Neural crest cell (in vitro differentiated cells): ENCODE measurements at places on chromosomes 6 and 20.
A peak's percentile ranks its signal among the peaks of the same experiment; 100 is the strongest.

GRCh38 chr6:11067348-11067747 lies 23.2 kb upstream of the ELOVL2 start:
- no peak for DNase-seq

- no peak for DNase-seq
These were observed 121.6 kb downstream of the ADGRB3 start for GRCh38 chr6:68756454-68757375.

- no peak for DNase-seq
These were observed 47.1 kb downstream of the CD109 start for GRCh38 chr6:73743081-73743480.

DNA sequence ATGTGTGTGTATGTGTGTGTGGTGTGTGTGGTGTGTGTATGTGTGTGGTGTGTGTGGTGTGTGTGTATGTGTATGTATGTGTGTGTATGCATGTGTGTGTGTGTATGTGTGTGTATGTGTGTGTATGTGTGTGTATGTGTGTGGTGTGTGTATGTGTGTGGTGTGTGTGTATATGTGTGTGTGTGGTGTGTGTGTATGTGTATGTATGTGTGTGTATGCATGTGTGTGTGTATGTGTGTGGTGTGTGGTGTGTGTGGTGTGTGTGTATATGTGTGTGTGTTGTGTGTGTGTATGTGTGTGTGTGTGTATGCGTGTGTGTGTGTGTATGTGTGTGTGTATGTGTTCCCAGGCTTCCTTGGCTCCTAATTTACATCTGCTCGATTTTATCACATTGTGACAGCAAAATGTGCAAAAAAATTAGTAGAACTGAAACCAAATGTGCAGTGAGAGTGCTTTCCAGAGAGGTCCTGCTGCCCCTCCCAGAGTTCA lies 234.5 kb downstream of the BMP7 start:
- DNase-seq: no peak

DNA sequence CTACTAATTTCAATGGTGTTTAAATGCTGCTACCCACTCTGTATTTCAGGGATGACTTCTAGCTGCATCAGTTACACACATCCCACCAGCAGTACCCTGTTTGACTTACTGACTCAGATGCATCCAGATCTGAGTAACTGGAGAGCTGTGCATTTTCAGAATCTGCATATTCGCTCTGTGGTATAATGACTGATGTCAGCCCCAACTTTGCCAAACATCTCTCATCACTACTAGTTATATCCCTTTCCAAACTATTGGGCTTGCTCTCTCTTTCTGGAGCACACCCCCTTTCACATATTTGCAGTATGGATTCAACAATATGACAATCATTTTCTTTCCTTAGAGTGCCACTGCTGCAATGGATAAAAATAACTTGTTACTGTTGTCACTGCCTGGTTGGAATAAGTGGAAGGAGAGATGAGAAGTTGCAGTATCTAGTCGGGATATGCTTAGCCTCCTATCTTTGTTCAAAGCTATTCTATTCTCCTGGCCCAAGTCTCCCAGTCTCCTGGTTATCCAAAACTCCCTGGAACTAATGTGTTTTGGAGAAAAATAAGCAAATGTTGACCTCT lies 3.3 kb upstream of the RSPO3 start:
- no peak for DNase-seq

- DNase-seq: no peak
These were observed 9.6 kb downstream of the SRC start for GRCh38 chr20:37355252-37356180.

GRCh38 chr6:148166339-148166968 lies 176.2 kb upstream of the SASH1 start:
- DNase-seq: no peak

DNA sequence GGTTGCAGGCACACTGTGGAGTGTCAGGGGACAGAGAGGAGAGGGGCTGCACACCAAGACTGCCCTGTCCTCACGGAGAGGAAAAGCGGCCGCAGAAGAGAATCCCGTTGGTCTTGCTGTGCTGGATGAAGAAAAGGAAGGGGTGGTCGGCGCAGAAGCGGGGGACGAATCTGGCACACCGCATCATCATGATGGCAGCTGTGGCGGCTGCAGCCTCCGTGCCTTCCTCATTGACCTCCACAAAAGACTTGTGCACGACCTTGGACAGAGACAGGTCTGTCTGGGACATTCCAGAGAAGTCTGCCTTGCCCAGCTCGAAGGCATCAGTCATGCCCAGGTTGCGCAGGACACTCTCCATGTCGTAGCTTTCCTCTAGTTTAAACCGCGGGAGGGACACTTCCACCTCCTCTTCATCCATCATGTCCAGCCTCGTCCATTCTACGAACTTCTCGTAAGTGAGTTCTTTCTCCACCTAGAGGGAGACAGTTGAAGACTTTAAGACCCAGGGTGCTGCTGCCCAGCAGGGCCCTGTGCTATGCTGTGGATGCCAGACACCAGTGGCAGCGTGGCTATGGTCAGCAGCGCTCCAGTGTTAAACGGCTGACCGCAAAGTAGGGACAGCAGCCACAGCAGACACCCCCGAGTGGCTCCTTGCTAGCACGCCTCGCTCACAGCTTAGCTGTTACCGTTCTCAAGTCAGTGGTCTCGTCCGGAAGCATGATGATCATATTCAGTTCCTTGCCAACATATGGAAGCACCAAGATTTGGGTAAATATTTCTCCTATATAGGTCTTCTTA lies 22.9 kb downstream of the SERPINB6 start:
- DNase-seq: no peak

GRCh38 chr6:88165844-88166492 lies at the start of gene CNR1:
CNR1 (minus strand) TSS chr6:88166347; CDS start chr6:88145274, 21,073 bp downstream.
- DNase-seq: peak; percentile 42

DNA sequence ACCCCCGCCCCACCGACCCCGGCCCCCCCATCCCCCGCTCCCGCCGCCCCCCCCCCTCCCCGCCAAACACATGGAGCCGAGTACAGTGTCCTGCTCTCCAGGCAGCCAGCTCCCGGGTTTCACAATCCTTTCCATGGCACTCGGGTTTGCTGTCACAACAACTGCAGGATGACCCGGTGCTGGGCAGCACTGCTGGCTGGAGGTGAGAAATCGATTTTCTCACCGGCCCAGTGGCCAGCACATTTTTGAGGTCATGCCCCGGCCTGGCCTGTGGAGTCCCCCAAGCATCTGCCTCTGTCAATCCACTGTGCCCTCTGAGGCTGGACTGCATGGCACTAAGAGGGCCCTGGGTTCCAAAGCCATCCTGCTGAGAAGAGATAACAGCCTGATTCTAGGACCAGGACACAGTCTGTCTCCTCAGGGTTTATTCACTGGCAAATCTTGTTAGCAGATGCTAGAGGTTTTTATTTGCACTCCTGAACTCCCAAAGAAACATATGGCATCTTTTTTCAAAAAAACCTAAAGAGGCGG lies 129.5 kb downstream of the NFATC2 start:
- no peak for DNase-seq

DNA sequence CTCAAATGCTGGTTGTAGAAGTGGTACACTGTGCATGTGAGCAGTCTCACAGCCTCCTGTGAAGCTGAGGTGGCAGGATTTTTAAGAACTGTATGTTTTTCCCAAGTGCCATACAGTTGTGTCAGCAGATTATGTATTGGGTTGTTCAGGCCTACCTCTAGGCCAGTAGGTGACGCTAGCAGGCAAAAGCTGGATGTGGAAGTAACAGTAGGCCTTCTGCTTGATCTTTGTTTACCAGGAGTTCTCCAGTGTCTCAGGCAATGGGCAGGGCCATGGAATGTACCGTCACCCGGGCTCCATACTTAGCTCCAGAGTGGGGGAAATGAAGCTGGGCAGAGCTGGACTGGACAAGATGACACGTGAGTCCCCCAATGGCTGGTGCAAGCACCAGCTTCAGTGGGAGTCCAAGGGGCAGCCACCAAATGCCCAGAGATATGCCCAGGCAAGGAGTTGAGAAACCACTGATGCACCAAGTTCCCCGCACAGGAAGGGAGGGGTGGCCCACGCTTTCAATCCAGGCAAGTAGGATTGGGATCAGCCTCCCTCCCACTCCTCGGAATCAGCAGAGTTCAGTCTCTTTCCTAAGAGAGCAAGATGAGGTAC lies 289.7 kb downstream of the HTR1B start:
- DNase-seq: no peak

DNA sequence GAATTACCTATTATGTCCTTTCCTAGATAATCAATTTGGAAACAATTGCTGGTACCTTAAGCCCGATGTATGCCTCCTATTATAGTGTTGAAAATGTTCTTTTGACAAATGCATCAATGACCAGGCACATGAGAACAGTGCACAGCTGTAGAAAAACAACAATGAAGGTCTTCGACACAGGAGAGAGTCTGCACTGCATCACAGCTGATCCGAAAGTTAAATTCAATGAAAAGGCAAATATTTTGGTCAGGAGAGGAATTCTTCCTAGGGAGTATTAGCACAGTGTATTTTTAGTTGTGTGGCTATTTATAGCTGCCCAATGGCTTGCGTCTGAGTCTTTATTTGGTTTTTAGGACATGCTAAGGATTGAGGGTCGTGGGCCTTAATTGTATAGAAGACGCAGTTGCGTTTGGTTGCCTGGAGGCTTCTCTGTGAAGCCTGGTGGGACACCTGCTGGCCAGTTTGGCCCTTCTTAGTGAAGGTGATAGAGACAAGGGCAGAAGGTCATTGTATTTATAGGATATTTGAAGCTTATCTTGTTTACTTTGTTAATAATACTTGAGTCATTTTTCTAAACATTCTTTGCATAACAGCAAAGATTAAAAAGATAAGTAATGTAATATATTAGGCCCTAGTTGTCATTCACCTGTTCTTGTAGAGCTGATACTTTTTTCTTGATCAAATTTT lies 72.3 kb downstream of the CDYL start:
- no peak for DNase-seq

GRCh38 chr20:46023999-46024398 lies 5.0 kb upstream of the SLC12A5 start:
- DNase-seq: no peak

GRCh38 chr6:17361013-17361412 lies 32.4 kb upstream of the CAP2 start:
- DNase-seq: no peak

DNA sequence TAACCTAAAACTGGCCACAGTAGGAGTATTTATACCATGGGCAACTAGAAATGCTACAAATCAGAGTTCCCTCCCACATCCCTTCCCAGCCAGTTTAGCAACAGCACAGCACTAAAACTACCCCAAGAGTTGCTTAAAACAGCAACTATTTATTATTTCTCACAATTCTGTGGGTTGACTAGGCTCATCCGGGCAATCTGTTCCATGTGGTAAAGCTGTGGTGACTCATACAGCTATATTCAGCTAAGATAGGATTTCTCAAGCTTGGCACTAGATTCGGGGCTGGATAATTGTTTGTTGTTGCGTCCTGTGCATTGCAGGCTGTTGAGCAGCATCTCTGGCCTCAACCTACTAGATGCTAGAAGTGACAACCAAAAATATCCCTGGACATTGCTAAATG lies 8.6 kb upstream of the HECA start:
- no peak for DNase-seq

DNA sequence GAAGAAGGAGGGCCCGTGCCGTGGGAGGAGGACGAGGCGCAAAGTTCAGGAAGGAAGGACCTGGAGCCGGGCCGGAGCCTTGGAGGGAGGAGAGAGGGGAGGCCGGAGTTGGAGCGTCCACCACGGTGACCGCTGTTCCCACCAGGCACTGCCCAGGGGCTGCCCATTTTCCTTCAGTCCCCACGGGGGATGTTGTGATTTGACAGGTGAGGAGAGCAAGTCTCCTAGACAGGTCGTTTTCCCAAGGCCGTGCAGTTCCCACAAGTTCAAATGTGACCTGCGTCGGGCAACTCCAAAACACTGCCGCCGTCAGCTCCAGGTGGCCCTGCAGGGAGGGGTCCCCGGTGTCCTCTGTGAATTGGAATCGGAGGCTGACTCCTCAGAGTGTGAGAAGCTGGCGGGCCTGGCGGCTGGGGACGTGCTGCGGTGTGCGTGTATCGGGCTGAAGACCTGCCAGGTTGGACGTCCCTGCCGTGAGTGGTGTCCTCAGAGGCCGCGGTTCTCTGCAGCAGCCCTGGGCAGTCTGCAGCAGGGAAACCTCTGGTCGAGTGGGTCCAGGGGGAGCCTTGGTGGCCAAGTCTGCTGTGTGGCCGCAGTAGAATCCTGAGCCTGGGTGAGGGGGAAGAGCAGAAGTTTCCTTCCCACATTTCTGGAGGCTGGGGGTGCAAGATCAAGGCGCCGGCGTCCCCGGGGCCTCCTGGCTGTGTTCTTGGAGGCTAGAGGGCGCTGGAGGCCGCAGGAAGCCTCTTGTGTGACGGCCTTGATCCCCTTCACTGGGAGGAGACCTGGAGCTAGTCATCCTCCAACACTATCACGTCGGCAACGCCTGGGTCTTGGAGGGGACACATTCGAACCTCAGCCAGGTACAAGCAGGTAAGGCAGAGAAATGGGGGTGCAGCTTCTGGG lies 115.1 kb upstream of the FRMD1 start:
- no peak for DNase-seq

- no peak for DNase-seq
These were observed 181.4 kb downstream of the BCAS1 start for GRCh38 chr20:53888951-53889350.

- DNase-seq: no peak
These were observed 35.7 kb upstream of the RBL1 start for GRCh38 chr20:37131486-37131885.

DNA sequence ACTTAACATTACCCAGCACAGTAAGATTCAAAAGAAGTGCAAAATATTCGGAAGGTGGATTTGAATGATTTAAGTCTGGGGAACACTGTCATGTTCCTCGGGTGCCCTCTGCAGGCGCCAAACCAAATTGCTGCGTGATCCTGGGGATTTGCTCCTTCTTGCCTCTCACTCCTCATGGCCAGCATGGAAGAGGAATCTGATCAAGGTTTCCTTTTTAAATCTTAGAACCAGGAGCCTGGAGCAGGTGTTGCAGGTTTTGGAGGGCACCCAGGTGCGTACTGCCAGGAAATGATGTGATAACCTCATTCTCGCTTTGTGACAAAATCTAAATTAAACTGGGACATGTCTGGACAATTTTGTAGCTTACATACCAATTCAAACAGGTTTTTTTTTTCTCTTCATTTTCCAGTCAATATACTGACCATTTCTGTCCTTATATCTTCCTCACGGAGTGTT lies 8.1 kb upstream of the PFDN4 start:
- peak; percentile 78 for DNase-seq

GRCh38 chr6:139154881-139155547 lies 20.1 kb downstream of the HECA start:
- no peak for DNase-seq

DNA sequence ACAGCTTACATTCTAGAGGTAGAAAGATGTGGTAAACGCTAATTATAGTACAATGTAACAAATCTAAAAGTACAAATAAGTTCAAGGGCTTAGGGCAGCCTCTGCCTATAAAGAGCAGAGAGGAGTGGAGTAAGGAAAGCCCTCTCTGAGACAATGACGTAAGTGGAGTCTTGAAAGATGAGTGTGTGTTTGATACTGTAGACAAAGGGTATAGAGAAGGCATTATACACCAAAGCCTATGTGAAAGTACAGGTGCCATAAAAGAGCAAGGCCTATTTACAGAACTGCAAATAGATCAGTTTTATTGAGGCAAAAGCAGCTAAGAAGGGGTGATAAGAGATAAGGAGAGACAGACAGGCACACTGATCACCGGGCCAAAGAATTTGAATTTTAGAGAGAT lies 10.9 kb downstream of the GOPC start:
- no peak for DNase-seq
